HTR-8/SVneo (cell line): ENCODE measurements at places on chromosomes 7 and 10.

GRCh38 chr7:8833355-8833754 lies 399.9 kb downstream of the NXPH1 start:
- DNase-seq, result no peak

DNA sequence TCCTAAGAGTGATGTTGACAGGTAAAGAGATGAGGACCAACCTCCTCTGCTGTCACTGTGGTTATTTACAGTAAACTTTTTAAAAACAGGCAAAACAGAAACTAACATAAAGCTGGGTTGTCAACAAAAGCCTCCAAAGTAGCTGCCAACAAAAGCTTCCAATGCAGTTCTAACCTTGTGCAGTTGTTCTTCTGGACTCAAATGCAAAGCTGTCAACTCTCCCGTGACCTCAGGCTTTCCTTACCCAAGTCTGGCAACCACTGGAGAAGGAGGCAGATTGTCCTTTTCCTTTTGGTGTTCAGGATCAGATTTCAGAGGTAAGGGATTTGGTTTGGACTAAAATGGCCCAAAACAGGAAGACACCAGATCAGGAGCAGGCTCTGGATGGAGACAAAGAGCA lies 63.1 kb downstream of the DLG5 start:
- DNase-seq, result no peak

- no peak for DNase-seq
Measured at GRCh38 chr7:5408777-5409176, 14.9 kb downstream of the TNRC18 start.

DNA sequence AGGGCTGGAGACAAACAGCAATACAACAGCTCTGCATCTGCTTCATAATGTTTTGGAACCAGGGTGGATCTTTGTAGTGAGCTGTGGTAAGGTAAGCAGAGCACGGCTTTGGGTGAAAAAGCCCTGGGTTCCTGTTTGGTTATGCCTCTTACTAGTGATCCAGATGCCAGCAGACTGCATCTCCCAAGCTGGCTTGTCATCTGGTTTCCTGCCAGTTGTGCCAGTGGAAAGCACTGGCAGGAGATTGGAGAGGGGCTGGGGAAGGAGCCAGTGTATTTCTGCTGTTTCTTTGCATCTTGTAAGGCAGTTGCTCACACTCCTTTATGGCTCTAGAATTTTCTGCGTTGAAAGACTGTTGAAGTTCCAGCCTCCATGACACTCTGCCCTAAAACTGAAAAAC lies 137.6 kb downstream of the TSPAN12 start:
- no peak for DNase-seq

DNA sequence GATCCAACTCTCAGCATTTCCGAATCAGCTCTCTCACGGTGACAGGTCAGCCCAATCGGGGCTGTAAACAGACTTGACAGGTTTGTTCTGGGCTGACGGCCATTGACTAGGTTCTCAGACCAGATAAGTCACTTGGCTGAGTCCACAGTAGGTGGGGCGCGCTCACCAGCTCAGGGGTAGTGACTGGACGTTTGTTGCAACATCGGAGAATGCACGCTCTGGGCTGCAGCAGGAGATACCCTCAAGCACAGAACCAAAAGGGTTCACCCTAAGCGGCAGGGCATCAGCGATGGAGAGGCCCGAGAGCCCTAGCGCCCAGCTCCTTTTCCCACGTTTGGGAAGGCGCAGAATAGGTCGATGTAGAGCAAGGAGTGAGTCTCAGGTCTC lies 1.8 kb downstream of the KLLN start:
- peak; percentile 38 for DNase-seq

DNA sequence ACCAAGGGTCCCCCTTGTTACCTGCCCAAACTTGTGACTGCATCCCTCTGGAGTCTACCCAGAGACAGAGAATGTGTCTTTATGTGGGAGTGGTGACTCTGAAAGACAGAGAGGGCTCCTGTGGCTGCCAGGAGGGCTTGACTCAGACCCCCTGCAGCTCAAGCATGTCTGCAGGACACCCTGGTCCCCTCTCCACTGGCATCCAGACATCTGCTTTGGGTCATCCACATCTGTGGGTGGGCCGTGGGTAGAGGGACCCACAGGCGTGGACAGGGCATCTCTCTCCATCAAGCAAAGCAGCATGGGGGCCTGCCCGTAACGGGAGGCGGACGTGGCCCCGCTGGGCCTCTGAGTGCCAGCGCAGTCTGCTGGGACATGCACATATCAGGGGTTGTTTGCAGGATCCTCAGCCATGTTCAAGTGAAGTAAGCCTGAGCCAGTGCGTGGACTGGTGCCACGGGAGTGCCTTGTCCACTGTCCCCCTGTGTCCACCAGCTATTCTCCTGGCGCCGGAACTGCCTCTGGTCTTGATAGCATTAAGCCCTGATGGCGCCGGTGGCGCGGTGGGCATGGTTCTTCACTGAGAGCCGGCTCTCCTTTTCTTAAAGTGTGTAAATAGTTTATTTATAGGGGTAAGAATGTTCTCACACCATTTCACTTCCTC lies 19.4 kb upstream of the SH2D4B start:
- no peak for DNase-seq

DNA sequence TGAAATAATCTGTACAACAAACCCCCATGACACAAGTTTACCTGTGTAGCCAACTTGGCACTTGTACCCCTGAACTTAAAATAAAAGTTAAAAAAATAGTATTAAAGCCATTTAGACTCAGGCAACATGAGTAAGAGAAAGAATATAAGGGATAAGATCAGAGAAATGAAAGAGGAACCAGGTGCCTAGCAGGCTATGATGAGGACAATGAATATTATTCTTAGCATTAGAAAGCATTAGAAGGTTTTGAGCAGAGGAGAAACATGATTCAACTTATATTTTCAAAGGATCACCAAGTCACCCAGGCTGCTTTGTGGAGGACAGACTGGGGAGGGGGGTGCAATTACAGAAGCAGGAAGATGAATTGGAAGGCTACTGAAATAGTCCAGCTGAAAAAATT lies 48.1 kb upstream of the TES start:
- DNase-seq, result no peak
